ENCODE measurements at places on chromosomes 2 and 18. TPM values are rescaled to one million over a fixed set of nuclear protein-coding genes. Genes with fewer than 3 reads are reported as not detected.

Gene SCG2
- total RNA-seq, result 0.97 TPM

Gene GKN2
- not detected for total RNA-seq

Gene KYNU
- total RNA-seq, result 0.64 TPM

Gene RBKS
- 1.3 TPM for total RNA-seq

Gene CTLA4
- total RNA-seq, result not detected

Gene CNOT9
- total RNA-seq, result 69.6 TPM

Gene ZNF513
- total RNA-seq, result 11.9 TPM
